ENCODE measurements at places on chromosomes 3 and 15.

- DNase-seq = no peak
Observed at GRCh38 chr15:90349072-90349471, 3.0 kb upstream of the ZNF774 start.

DNA sequence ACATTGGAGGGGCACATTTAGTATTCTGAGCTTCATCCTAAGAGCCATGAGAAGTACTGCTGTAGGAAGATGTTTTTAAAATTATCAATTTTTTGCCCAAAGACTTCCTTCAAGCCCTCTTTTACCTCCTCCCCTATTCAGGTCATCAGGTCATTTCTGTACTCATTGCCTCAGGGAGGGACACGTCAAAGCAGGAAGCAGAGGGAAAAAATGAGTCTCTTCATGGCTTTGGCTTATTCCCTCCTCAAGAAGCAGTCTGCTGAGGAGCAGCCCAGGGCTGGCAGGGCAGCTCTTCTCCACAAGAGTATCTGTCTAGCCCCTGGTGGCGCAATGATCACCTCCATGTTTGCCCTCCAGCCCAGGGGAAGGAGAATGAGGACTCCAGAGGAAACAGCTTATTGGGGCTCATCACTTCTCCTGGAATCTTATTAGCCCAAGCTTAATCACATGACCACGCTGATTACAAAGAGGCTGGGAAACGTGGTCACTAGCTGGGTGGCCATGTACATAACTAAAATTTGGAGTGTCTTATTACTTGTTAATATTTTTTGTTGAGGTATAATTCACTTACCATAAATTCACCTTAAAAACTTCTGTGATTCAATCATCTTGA, 44.2 kb upstream of the GATA2 start:
- DNase-seq = no peak

DNA sequence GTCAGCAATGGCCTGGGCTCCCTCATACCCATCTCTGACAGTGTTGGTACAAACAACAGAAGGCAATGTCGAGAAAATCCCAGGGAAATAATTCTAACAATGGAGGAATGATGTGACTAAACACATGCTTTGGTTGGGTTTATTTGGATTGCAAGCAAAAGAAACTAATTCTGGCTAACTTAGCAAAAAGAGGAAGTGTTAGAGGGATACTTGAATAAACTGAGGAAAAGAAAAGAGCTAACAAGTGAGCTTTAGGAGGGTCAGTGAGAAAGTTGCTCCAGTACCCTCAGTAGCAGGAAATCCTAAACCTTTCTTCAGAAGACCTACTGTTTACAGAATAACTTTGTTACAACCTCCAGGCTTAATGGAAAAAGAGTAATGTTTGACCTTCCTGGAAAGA, 264.6 kb upstream of the WNT5A start:
- no peak for DNase-seq

GRCh38 chr3:53032609-53033008, 13.3 kb downstream of the SFMBT1 start:
- no peak for DNase-seq

DNA sequence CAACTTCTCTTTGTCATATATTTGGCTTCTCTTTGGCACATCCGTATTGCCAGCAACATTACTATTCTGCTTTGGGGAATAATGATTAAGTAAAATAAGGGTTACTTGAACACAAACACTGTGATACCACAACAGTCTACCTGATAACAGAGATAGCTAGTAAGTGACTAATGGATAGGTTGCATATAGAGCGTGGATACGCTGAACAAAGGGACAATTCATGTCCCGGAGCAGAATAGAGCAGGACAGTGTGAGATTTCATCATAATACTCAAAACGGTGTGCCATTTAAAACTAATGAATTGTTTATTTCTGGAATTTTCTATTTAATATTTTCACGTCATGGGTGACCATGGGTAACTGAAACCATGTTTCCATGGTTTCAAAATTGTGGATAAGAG, 54.1 kb downstream of the SCN5A start:
- DNase-seq = no peak

DNA sequence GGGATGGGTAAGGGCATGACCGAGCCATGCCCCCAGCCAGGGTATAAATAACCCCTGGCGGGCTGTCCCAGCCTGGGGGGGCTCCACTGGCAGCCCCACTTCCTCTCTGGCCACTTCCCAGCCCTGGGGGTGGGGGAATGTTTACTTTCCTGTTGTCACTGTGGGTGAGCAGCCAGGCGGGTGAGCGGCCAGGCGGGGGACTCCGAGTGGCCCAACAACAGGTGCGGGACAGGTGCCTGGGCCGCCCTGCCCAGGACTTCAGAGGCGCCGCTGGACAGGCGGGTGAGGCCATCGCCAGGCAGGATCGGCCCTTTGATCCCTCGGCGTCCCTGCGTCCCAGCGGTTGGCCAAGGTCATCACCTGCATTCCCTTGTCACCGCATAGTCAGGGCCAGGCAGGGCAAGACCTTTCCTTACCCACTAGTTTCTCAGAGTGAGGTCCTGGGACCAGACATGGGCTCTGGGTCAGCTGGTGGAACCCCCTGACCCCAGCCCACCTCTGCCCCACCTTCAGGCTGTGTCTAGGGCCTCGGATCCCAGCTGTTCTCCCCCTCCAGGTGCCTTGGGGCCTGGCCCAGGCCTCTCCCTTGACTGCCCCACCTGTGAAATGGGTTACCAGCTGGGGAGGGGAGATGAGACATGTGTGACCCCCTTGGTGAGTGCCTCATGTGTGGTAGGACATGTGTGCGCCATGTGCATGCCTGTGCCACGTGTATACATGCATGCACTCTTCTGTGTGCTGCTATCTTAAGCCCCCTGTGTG, 16.6 kb downstream of the SEMA3F start:
- DNase-seq = no peak

GRCh38 chr15:58704155-58704865, 45.2 kb downstream of the ADAM10 start:
- DNase-seq = no peak

GRCh38 chr3:186366206-186366605, 4.2 kb upstream of the DGKG start:
- DNase-seq = no peak

GRCh38 chr15:49889536-49889935, 229.5 kb downstream of the ATP8B4 start:
- DNase-seq = no peak

DNA sequence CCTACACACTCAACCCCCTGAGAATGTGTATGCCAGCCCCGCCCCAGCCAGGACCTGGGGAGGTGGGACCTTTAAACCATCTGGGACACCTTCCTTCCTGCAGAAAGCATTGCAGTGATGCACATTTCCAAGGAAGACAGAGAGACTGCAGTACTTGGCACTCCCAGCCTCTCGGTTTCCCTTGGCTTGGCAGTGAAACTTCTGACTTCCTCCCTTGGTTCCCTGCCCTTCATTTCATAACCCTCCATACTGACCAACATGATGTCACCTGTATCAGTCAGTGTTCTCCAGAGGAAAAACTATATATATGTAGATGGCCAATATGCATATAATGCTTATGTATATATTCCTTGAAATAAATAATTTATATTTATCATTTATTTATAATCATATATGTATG, 103.2 kb downstream of the SST start:
- DNase-seq = no peak

DNA sequence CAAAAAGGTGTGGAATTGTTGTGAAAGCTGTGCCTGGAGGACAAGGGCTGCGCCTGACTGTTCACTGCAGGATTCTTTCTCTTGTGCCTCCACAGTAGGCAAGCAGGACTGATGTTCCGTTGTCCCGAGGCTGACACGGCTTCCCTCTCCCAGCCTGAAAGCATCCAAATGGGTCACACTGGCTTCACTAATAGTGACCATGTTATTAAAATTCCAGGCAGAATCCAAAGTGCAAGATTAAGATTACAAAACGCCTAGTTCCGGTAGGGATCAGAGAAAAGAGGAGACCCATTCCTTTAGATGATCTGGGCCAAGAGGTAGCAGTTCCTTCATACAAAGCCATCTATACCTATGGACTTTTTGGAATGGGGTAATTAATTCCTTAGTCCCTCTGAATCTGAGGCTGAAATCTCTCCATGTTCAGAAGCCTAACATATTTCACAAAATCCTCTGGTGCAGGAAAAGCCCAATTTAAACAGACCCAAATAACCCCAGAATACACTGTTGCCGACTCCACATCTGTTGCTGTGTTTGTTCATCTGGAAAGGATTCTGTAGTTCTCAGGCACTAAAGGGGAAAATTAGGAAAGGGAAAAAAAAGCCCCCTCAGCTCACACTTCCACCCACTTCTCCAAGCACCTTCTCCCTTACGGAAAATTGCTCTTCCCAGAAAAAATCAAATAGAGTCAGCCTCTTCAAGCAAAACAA, 145.9 kb downstream of the RORA start:
- DNase-seq = no peak

DNA sequence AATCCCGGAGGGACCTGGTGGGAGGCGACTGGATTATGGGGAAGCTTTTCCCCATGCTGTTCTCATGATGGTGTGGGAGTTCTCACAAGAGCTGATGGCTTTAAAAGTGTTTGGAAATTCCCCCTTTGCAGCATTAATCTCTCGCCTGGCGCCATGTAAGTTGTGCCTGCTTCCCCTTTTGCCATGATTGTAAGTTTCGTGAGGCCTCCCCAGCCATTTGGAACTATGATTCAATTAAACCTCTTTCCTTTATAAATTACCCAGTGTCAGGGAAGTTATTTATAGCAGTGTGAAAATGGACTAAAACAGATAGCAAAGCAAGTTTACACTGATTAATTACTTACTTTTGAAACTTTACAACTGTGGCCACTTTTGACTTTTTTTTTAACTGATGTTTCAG, 10.6 kb upstream of the U2SURP start:
- no peak for DNase-seq

DNA sequence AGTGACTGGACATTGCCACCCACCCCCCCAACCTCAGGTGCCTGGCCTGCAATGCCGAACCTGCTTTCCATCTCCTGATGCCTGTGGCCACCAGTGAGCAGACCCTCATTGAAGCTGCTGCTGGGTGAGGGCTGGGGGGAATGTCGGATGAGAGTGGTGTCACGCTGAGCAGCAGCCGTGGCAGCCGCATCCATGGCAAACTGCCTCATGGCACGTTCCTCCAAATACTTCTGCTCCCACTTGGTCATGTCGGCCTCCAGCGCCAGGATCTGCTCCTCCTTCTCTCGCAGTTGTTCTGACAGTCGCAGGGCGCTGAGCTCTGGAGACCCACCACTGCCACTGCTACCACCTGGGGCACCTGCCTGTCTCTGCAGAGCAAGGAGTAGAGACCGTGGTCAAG, 14.2 kb downstream of the AMOTL2 start:
- no peak for DNase-seq

GRCh38 chr3:119120480-119120879, 25.5 kb upstream of the TEX55 start:
- no peak for DNase-seq

DNA sequence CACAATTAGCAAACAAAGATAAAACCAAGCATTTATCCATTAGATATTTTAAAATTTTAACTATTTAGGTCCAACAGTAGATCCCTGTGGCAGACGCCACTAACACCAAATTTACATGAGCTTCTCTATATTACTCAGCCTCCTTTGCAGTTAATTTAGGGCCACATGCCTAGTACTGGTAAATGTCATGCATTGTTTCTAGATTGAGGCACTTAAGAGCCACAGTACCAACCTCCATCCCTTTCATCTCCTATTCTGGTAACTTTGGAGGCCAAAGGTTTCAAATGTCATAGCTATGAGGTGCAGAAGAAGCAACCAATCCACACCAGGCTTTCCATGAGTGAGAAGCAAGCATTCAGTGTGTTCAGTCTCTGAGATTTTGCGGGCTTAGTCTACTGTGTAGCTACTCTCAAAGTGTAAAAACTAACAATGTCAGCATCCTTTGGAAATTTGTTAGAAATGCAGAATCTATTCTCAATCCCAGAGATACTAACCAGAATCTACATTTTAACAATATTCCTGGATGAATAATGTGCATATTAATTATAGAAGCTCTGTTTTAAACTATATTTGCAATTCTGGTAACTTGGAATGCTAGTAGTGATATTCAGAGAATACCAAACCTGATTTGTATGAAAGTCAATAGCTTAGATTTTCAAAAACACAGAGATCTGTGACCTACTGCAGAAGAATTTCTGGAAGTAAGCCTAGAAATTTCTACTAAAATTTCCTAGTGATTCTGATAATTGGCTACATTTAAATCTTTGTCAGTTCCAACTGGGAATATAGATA, 206.3 kb upstream of the CD96 start:
- DNase-seq = no peak

DNA sequence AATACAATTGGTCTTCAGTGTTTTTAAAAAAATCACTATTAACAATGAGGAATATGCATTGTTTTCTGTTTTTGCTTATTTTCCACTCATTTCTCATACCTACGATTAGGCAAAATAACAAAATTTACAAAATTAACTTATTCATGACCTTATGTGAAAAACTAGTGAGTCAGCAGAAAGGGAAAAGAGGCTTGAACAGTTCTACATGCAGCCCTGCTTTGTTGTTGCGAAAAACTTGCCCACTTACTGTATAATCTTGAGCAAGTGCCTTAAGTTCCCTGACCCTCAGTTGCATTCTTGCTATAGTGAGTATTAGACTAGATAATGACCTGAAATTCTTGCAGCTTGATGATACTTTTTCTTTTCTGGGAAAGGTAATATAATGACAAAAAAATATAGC, 551.1 kb upstream of the BCHE start:
- DNase-seq = no peak

GRCh38 chr3:8205881-8206280, 295.7 kb upstream of the LMCD1 start:
- DNase-seq = no peak

GRCh38 chr3:188233320-188233719, 79.4 kb downstream of the LPP start:
- no peak for DNase-seq

GRCh38 chr3:14859880-14860279, 41.1 kb downstream of the FGD5 start:
- no peak for DNase-seq

- DNase-seq = no peak
Observed at GRCh38 chr15:80689716-80690115, 5.4 kb upstream of the ABHD17C start.

- DNase-seq = no peak
Observed at GRCh38 chr3:34268032-34268709, 469.7 kb downstream of the PDCD6IP start.

DNA sequence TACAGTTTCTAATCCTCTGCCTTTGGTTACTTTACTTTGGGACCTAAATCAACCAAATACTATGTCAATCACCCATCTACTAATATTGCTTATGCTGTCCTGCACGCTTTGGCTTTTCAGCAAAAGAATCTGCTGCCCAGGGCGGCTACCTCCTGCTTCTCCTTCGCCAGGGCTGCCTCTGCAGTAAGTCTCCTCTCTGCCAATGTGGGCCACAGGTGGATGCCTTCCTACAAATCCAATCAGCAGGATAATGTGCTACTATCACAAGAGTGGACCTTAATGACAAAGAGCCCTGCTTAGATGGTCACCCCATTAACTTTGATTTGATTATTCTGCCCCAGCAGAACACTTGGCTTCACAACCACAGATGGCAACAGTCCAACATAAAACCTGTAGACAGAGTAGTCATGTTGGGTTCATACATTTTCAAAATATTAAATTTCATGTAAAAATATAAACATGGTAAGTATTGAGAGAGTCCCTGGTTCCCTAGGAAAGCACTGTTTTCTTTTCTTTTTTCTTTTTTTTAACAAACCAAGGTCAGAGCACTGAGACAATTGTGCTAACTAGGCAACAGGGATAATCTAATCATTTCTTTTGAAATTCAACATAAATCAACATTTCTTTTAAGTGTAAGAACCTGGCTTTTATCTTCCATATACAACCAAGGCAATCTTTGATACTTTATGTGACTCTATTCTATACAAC, 298.3 kb downstream of the ZBTB20 start:
- DNase-seq = no peak
